ENCODE measurements at places on chromosomes 5 and 9.

GRCh38 chr9:125440411-125440810 is 178.8 kb downstream of the GAPVD1 start:
- no peak for DNase-seq

- DNase-seq = no peak
Measured at GRCh38 chr9:105416840-105417239, 31.0 kb upstream of the FSD1L start.

GRCh38 chr5:176547802-176548201 is 1.3 kb upstream of the CDHR2 start:
- no peak for DNase-seq

DNA sequence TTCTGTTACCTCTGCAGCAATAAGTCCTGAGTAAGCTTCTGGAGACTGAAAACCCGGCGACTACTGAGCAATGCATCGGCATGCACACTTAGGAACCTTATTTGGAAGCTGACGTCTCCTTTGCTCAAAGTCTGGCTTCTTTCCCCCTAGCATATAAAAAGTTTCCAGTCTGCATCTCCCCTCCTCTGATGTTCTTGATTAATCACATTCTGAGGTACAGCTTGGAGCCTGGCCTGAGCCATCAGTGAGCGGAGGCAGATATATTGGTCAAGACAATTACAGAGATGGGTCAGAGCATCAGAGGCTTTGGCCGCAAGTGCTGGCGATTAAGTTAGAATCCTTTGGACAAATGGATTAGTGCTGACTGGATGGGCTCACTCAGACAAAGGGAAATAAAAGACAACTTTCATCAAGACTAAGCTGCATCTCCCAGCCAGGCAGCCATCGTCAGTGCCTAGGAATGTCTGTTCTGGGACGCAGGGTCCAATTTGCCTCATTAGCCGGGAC is 140.7 kb downstream of the MTX3 start:
- no peak for DNase-seq

DNA sequence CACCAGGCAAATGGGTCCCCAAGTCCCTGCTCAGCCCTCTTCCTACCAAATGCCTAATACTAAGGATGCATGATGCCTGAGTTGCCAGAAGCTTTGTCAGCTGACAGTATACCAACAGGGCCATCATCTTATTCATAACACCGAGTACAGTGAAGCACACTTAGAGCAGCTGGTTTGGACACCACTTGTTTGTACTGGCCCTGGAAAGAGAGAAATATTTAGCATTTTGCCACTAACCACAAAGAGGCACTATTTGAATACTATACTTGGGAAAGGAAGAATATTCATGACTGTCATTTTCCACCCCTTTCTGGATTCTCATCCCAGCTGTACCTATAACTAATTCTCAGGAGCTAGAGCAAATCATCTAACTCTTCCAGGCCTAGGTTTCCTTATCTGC is 364.4 kb upstream of the KIF2A start:
- DNase-seq = no peak
